NB4 (cell line): ENCODE measurements at places on chromosomes 16 and 17.

GRCh38 chr17:50637829-50638605 is 3.3 kb downstream of the ABCC3 start:
- DNase-seq: no peak

DNA sequence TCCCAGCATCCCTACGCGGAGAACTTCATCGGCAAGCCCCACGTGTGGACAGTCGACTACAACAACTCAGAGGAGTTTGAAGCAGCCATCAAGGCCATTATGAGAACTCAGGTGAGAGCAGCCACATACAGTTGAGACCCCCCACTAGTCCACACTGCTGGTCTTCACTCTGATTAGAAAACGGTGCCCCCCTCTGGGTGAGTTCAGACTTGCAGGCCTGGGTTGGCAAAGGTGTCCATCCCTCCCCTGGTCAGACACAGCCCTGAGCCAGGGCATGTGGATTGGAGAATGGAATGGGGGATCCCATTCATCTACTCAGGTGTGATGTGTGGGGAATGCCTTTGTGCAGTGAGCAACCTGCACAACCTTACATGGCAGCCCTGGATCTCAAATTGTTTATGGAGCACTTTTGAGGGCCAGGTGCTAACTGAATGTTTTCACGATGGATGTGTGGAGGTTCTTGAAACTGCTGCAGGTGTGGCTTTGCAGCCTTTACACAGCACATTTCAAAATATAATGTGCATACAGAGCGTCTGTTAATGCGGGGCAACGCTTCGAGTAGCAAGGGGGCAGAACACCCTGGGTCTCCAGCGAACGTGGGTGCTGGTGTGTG is 72.6 kb downstream of the MGAT5B start:
- no peak for DNase-seq

DNA sequence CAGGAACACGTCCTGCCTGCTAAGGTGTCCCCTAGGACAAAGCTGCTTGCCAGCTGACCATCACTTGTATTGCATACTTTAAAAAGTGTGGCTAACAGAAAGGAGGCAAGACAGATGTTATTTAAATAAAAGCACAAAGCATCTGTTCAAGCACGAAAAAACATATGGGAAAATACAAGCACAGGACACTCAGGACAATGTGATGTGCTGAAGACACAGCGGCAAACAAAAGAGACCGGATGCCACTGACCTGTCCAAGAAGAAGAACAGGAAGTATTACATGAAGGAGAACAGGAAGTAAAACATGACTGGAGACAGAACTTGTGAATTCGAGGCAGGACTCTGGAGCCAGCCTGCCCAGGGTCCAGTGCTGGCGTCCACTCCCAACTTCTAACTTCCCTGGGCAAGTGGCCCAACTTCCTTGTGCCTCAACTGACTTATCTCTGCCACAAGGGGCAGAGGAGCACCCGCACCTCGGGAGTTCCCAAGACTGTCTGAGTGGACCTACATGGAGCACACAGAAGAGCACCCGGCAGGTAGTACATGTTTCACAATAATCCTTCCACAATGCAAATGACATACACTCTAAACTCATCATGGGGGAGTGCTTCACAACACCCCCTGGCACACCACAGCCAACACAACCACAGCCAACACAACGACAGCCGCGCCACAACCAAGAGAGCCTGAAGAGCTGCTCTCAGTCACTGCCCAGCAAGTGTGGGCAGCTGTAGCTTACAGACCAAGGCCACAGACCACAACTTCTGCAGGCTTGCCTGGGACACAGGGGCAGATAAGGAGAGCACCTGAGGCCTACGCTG is 36.6 kb downstream of the ANKRD11 start:
- DNase-seq: peak; percentile 54

DNA sequence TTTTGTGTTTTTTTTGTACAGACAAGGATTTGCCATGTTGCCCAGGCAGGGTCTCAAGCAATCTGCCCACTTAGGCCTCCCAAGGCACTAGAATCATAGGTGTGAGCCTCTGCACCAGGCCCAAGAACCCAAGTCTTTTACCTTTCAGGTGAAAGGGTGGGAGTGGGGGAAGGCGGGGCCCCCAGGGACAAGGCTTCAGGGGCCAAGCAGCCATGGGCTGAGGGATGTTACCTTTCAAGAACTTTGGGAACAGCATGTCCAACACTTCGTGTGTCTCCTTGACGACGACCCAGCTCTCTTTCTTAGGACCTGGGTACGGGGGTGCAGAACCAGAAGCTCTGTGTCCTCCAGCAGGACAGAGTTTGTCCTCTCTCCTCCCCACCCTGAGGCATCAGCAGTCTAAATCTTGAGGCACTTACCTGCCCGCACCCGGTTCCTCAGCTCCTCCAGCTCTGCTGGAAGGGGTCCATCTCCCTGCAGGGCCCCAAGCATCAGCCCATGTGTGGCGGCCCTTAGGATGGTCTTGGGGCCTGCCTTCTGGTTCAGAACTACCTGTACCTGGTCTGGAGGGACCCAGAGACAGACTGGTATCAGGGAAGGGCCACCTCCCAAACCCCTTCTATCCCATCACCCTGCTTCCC is 9.0 kb downstream of the SLC5A2 start:
- DNase-seq: no peak

DNA sequence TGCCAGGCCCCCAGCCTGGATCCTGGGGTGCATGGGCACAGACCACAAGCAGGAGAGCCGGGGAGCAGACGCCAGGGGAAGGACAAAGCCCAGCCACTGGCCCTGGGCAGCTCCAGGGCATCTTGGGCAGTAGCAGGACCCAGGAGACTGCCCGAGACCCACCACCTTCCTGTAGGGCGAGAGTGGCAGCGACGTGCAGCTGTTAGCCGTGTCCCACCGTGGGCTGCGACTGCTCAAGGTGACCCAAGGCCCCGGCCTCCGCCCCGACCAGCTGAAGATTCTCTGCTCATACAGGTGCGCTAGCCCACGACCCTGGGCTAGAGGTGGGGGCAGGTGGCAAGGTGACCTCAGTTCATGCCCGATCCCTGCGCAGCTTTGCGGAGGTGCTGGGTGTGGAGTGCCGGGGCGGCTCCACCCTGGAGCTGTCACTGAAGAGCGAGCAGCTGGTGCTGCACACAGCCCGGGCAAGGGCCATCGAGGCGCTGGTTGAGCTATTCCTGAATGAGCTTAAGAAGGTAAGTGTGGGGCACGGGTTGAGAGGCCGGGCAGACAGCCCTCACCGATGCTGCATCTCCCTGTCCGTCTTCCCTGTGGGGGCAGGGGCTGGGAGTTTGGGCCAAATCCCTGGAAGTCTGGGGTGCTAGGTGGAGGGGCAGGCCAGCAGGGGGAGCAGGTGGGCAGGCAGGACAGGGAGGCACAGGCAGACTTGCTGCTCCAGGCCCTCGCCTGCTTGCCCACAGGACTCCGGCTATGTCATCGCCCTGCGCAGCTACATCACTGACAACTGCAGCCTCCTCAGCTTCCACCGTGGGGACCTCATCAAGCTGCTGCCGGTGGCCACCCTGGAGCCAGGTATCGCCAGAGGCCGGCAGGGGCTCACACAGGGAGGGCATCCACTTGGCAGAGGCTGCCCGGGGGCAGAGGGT is 13.5 kb upstream of the SMIM5 start:
- DNase-seq: peak; percentile 52

DNA sequence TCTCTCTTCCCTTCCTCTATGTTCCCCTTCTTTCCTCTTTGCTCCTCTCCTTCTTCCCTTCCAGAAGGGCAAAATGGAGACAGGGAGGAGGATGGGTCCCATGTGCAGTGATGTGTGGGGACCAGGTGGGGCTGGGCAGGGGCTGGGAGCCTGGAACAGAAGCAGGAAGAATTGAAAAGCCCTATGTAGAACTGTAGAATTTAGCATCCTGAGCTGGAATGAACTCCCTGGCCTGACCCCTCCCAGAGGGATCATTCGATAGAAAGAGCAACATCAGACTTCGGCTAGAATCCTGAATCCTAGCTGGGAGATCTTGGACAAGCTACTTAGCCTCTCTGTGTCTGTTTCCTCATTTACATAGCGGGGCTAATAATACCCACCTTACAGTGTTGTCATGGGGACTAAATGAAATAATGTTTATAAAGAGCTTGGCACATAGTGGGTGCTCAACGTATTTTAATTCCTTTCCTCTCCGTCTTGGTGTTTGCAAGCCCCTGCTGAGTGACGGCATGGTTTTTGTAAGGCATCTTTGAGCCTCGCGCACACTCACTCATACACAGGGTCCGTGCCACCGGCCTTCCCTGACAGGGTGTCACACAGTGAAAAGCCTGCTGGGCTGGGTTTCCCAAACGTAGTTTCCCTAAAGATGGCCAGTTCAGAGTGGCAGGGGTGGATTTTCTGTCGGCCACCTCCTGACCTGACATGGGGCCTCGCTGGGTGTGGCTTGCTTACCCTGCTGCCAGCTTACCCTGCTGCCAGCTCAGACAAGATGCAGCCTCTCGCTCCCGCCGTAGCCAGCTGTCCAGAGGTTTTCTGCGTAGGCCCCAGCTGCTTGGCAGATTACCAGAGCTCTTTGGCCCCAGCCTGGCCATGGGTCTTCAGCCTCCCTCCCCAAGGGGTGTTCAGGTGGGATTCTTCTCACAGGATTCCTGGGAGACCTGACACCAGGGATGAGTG is 6.1 kb upstream of the ARHGAP23 start:
- DNase-seq: no peak
